ENCODE measurements at places on chromosomes 4 and X. TPM values are rescaled to one million over a fixed set of nuclear protein-coding genes. Genes with fewer than 3 reads are reported as not detected.

DNA sequence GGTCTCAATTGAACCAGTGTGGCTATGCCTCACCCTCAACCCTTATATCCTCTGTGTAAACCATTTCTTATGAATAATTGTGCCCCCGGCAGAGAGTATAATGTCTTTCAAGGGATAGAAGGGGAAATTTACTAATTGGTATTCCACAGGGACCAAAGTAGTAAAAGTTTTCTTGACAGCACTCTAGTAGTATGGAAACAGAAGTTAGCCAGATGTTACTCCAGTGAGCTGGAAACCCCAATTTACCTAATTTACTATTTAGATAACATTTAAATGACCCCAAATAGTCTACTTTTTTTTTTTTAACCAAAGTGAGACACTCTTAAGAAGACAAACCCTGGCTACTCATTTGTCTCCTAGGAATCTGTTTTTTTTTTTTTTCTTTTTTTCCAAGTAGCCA is 32.3 kb downstream of the DTHD1 start:
- peaks cover 28% of the 10 kb centered on the region for H3K4me1 ChIP-seq
- H3K4me3 ChIP-seq: no peak overlapping the region
- H3K27ac ChIP-seq: no peak overlapping the region
- no peaks in the 10 kb centered on the region for H3K36me3 ChIP-seq
- H3K27me3 ChIP-seq: no peaks in the 10 kb centered on the region
- DNase-seq: no peak

- H3K27ac ChIP-seq: no peak overlapping the region
- no peak for DNase-seq
- peaks cover 16% of the 10 kb centered on the region for H3K4me1 ChIP-seq
- no peaks in the 10 kb centered on the region for H3K27me3 ChIP-seq
- no peaks in the 10 kb centered on the region for H3K36me3 ChIP-seq
Observed at GRCh38 chr4:159174645-159175084, 71.8 kb downstream of the RAPGEF2 start.

- peak overlapping the region; percentile 97 for H3K4me3 ChIP-seq
- H3K27ac ChIP-seq: peak overlapping the region; percentile 92
- H3K27me3 ChIP-seq: no peaks in the 10 kb centered on the region
Observed at GRCh38 chr4:148445860-148446330, 3.7 kb upstream of the NR3C2 start.

GRCh38 chr4:16302648-16303047 is 76.4 kb upstream of the TAPT1 start:
- no peaks in the 10 kb centered on the region for H3K27me3 ChIP-seq
- no peak for DNase-seq
- no peaks in the 10 kb centered on the region for H3K36me3 ChIP-seq
- no peaks in the 10 kb centered on the region for H3K4me1 ChIP-seq
- no peak overlapping the region for H3K27ac ChIP-seq
- no peak overlapping the region for H3K4me3 ChIP-seq

DNA sequence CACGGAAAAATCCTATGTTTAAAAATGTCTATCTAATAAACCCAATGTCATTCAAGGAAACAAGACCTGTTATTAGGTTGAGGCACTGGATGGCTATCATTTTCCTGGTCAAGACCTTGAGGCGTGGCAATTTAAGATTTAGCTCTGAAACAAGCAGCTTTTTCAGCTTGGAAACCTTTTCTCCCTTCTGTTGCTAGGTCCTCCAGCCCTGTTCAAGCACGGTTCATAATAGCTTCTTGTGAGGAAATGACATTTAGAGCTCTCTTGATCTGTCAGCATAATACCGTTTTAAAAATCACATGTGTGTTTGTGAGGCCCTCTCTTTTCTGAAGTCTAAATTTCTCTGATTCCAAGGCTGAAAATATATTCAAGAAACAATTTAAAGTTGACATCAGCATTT is 133.6 kb upstream of the GRPR start:
- H3K27ac ChIP-seq: no peak overlapping the region
- H3K4me1 ChIP-seq: no peaks in the 10 kb centered on the region
- no peaks in the 10 kb centered on the region for H3K27me3 ChIP-seq
- no peaks in the 10 kb centered on the region for H3K36me3 ChIP-seq

- H3K27ac ChIP-seq: no peak overlapping the region
- no peaks in the 10 kb centered on the region for H3K27me3 ChIP-seq
- H3K36me3 ChIP-seq: no peaks in the 10 kb centered on the region
- no peak for DNase-seq
Observed at GRCh38 chrX:110210417-110211139, 107.3 kb downstream of the AMMECR1 start.

- no peak overlapping the region for H3K27ac ChIP-seq
- DNase-seq: no peak
- H3K36me3 ChIP-seq: no peaks in the 10 kb centered on the region
- H3K27me3 ChIP-seq: no peaks in the 10 kb centered on the region
- H3K4me3 ChIP-seq: no peak overlapping the region
Observed at GRCh38 chr4:26032630-26033317, 118.8 kb downstream of the SMIM20 start.

DNA sequence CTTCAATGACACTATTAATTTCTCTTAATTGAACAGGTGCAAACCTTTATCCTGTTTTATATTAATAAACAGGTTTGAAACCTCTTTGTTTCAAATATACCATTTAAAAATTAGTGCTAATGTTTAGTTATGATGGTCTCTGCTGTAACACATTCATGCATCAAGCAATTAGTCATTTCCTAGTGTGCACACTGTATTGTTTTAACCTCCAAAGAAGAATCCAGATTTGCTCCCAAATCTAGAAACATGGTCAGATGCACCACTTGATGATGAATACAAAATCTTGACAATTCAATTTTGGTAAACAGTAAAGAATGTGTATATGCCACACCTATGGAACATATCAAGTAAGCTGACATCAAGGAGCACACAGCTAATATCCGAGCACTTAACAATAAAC is 157.1 kb downstream of the TRIML1 start:
- H3K27ac ChIP-seq: no peak overlapping the region
- H3K4me1 ChIP-seq: no peaks in the 10 kb centered on the region
- no peak for DNase-seq
- H3K27me3 ChIP-seq: no peaks in the 10 kb centered on the region
- no peaks in the 10 kb centered on the region for H3K36me3 ChIP-seq

- no peaks in the 10 kb centered on the region for H3K4me1 ChIP-seq
- no peak for DNase-seq
- no peak overlapping the region for H3K27ac ChIP-seq
- H3K36me3 ChIP-seq: no peaks in the 10 kb centered on the region
- no peaks in the 10 kb centered on the region for H3K27me3 ChIP-seq
Observed at GRCh38 chr4:107279733-107280132, 243.6 kb upstream of the DKK2 start.

DNA sequence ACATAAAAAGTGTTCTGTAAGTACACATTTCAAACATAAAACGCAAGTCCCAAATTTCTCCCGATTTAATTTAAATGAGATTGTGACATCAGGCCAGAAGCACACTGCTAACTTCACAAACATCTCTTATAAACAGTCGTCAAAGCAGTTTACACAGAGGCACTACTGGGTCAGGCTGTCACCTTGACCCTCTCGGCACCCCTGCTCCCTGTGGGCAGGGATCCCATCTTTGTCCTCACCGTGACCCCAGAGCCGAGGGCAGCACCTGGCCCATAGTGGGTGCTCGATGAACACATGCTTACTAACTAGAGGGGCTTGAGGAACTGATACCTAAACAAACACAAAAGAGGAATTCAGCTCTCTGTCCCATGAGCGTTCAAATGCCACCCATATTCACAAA is 22.2 kb downstream of the QDPR start:
- peaks cover 34% of the 10 kb centered on the region for H3K36me3 ChIP-seq
- no peak overlapping the region for H3K27ac ChIP-seq
- no peak for DNase-seq
- no peak overlapping the region for H3K4me3 ChIP-seq

GRCh38 chrX:31092476-31092875 is 20.6 kb upstream of the FTHL17 start:
- H3K27ac ChIP-seq: no peak overlapping the region
- no peaks in the 10 kb centered on the region for H3K4me1 ChIP-seq
- DNase-seq: no peak
- H3K36me3 ChIP-seq: no peaks in the 10 kb centered on the region

DNA sequence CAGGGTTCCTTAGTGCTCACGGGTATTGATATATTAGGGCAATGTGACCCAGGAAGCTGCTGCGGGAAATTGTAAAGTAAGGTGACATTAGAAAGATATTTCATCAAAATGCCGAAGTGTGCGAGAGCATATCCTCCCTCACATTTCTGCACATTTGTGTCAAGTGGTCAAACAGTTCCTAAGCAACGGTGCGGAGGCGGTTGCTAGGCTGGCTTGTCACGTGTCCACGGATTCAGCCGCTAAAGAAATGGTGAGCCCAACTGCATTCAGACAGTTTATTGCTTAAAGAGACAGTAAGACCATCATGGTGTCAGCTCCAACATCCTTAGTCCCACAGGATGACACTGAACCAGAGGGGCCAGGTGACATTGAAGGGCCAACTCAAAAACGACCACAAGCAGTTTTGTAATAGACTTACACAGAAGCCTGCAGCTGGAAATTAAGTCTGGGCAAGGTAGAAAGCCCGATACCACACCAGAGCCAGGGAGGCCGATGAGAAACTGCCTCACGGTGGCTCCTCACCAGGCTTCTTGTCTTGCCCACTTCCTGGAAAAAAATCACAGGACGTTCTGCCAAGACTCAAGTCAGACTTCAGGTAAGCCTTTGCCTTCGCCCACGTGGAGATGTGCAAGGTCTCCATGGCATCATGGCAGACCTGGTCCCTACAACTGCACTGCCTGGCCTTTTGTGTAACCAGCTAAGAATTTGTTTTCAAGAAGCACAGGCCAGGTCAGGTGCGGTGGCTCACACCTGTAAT is 50.4 kb downstream of the USP11 start:
- no peaks in the 10 kb centered on the region for H3K4me1 ChIP-seq
- H3K36me3 ChIP-seq: no peaks in the 10 kb centered on the region
- H3K27me3 ChIP-seq: no peaks in the 10 kb centered on the region

- no peak for DNase-seq
- H3K4me3 ChIP-seq: no peak overlapping the region
- H3K27me3 ChIP-seq: no peaks in the 10 kb centered on the region
- H3K36me3 ChIP-seq: no peaks in the 10 kb centered on the region
- no peak overlapping the region for H3K27ac ChIP-seq
- no peaks in the 10 kb centered on the region for H3K4me1 ChIP-seq
Observed at GRCh38 chr4:2101346-2102044, 42.4 kb downstream of the NAT8L start.

DNA sequence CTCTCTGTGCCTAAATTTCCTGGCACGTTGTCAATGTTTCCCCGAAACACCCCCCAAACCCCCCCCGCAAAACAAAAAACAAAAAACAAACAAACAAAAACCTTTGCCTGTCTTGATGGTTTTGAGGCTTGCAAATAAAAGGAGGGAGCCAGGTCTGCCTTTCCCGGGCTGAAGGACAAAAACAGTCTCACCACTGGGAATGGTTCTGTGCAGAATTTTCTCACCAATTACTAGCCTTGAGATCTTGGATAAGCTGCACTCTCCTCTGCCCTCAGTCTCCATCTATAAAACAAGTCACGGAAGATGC is 15.5 kb downstream of the NKX3-2 start:
- H3K36me3 ChIP-seq: no peaks in the 10 kb centered on the region
- no peak overlapping the region for H3K27ac ChIP-seq

- H3K36me3 ChIP-seq: peaks cover 4% of the 10 kb centered on the region
- H3K27ac ChIP-seq: no peak overlapping the region
- no peak overlapping the region for H3K4me3 ChIP-seq
- no peaks in the 10 kb centered on the region for H3K27me3 ChIP-seq
- no peaks in the 10 kb centered on the region for H3K4me1 ChIP-seq
Observed at GRCh38 chrX:119541188-119541587, 24.0 kb downstream of the STEEP1 start.

DNA sequence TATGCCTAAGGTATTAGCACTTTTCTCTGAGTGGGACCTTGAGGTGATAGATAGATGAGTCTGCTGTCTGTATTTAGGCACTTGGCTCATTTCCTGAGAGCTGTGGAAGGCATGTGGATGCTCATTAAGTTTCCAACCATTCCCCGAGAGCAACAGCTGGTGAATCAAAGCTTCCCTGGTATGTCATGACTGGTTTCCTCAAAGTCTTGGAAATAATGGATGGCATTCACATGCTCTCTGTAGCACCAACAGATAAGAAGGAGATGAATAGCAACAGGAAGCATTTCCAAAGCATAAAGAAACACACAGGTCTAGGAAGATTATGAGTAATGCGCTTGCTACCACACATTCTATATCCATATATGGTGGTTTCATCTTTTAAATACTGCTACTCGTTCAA is 118.3 kb upstream of the ETNPPL start:
- DNase-seq: no peak
- H3K27ac ChIP-seq: no peak overlapping the region
- no peaks in the 10 kb centered on the region for H3K36me3 ChIP-seq
- no peak overlapping the region for H3K4me3 ChIP-seq
- no peaks in the 10 kb centered on the region for H3K27me3 ChIP-seq
- H3K4me1 ChIP-seq: no peaks in the 10 kb centered on the region

- no peaks in the 10 kb centered on the region for H3K36me3 ChIP-seq
- H3K4me1 ChIP-seq: no peaks in the 10 kb centered on the region
- H3K27ac ChIP-seq: no peak overlapping the region
- DNase-seq: no peak
- H3K27me3 ChIP-seq: no peaks in the 10 kb centered on the region
- H3K4me3 ChIP-seq: no peak overlapping the region
Observed at GRCh38 chr4:104868533-104868932, 278.1 kb upstream of the TET2 start.

- DNase-seq: no peak
- H3K27me3 ChIP-seq: no peaks in the 10 kb centered on the region
- H3K36me3 ChIP-seq: no peaks in the 10 kb centered on the region
- no peak overlapping the region for H3K27ac ChIP-seq
- no peaks in the 10 kb centered on the region for H3K4me1 ChIP-seq
Observed at GRCh38 chrX:22541926-22542325, 269.2 kb downstream of the CBLL2 start.

CTAG2 gene
- not detected for total RNA-seq

GPAT3 gene
- total RNA-seq: 8.8 TPM

SLITRK4 gene
- not detected for total RNA-seq

DCAF4L1 gene
- 0.42 TPM for total RNA-seq

WDFY3 gene
- 2.7 TPM for total RNA-seq

SPARCL1 gene
- not detected for total RNA-seq

PRICKLE3 gene
- total RNA-seq: 12.3 TPM

NALF2 gene
- not detected for total RNA-seq

RAB28 gene
- total RNA-seq: 13.3 TPM

Data from CD4-positive, alpha-beta memory T cell (primary cell).